Stimulated activated CD8-positive, alpha-beta memory T cell treated with anti-CD3 and anti-CD28 coated beads, Interleukin-2, amount 100 ng/mL, for 1 hour (primary cell): ENCODE measurements at places on chromosomes 5 and 9.

DNA sequence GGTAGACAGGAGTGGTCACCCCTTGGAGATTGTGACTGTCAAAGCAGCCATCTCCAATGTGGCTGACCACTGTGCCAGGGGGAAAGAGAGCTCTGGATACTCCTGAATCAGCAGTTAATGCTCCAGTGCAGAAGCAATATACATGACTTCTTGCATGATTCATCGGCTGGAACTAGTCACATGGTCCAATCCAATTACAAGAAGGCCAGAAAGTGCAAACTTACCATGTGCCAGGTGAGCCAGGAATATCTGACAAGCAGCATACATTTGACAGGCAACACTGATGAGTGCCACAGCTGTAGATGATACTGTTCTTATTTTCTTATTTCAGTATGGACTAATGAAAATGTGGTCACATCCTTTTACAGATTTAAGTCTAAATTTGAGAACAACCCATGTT lies 440.0 kb upstream of the MPDZ start:
- no peak for DNase-seq

DNA sequence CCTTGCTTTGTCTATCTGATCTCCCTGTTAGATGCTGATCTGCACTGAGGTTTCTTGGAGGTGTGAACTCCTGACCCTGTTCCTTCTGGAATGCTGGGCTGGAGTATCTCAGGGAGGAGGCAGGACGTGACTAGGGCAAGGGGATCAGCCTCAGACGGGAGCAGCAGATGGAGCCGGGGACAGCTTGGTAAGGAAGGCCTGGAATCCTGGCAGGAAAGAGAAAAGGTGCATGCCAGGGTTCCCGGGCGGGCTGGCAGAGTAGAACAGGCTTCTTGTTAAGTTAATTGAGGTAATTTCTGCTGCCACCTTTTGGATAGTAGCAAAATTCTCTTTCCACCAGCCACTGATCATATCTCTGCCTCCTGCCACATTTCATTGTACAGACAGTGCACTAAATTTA lies 180.9 kb downstream of the ZNF462 start:
- DNase-seq = no peak

DNA sequence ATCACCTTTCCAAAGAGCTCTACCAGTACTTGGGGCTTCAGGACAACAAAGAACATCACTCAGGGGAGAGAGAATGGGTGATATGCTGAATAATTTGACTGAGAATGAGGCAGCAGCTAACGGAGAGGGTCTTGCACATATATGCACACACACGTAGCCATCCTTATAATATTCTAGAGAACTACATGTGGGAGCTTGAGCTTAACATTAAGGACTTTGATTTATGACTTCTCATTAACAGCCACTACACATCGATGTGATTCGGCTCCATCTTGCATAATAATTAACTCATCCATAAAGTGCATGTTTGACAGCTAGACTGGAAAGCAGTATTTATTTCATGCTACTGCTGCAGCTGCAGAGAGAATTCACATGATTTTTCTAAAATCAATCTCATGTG lies 163.4 kb downstream of the RAB3C start:
- DNase-seq = no peak

DNA sequence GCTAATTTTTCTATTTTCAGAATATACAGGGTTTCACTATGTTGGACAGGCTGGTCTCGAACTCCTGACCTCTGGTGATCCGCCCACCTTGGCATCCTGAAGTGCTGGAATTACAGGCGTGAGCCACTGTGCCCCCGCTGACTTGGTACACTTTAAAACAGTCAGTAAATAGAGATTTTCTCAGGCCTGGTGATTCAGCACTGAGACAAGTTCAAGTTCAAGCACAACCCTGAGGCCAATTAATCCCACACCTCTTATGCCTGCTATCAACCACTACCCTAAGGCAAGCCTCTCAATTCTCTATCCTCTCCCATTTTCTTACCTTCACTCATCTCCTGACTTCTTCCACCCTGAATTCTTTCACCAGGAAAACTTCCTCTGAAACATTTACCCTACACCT lies 18.9 kb downstream of the MUSK start:
- no peak for DNase-seq

DNA sequence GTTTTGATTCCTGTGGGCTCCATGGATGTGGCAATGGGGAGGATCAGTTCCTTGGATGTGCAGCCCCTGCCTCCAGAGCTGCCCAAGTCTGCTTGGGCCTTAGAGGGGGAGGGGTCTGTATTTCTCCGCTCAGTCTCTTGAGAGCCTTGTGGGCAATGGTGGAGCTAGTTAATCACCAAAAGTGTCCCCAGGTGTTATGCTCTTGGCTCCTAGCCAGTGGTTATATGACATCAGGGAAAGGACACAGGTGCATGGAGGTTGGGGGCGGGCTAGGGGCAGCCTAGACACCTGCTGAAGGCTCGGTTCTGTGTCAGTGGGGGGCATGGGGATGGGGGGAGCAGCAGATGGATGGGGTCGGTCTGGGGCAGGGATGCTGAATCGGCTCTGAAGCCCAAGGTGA lies 12.4 kb upstream of the ARAP3 start:
- no peak for DNase-seq

DNA sequence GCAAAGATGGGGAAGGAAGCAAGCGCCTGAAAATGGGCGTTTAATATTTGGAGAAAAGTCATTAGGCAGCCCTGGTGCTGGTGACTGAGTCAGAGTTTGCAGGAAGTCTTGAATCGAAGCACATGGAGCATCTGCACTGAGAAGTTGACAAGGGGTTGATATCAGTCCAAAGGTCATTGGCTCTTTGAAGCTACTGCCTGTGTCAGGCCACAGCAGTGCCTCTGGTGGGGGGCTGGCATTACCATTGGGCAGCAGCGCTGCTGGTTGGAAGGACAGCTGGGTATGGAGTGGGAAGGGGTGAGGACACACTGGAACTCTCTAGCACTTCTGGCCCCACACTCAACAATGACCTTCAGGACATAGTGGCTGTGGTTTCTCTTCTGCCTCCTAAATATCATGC lies 150.4 kb upstream of the ERCC6L2 start:
- no peak for DNase-seq

GRCh38 chr5:170436335-170436734 lies 47.2 kb upstream of the KCNMB1 start:
- DNase-seq = no peak

DNA sequence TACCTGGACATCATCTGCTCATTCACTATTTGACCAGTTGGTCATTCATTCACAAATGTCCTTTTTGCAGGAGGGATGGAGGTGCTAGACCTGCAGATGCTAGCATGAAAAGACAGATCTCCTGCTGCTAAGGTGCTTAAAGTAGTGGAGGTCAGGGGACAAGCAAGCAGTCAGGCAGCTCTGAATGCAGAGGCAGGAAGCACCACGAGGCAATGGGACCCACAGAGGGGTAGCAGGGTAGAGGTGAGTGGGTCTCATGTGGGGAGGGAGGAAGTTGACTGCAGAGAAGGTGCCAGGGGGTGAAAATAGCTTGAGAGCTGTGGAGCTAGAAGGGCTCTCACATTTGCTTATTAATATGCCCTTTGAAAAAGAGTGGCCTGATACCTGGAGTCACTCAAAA lies 25.2 kb downstream of the FXN start:
- no peak for DNase-seq

GRCh38 chr5:118857700-118858099 lies 130.6 kb downstream of the DTWD2 start:
- DNase-seq = no peak

DNA sequence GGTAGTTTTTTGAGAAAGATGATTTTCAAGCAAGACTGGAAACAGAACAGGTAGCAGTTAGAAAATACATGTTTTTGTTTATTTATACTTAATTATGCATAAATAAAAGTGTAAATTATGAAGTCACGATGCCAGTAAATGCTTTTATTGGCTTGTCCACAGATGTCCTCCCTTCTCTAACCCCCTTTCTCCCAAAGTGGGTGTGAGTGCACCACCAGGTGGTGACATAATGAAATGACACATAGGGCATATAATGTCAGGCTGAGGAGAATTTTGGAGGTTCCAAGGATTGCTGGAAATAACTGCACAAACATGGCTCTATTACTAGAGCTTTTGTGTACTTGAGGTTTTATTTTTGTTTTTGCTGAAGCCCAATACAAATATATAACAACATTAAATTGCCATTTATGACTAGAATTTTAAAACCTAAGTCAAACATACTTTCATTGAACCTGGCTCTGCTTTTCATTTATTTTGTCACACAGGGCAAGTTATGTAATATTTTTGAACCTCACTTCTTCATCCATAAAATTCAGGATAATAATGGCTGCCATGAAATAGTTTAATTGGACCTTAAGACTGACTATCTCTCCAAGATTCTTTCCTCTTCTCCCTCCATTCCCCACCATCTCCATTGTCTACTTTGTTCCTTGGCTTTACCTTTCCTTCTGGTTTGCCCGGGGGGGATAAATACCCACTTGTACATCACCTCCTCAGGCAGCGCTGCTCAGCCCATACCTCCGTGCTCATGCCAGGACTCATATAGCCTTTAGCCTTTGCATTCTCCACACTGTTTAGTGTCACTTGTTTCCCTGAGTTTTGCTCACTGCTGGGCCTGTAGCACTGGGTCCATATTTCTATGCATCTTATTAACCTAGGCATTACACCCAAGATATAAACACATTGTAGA lies 168.8 kb downstream of the PDE4D start:
- no peak for DNase-seq

DNA sequence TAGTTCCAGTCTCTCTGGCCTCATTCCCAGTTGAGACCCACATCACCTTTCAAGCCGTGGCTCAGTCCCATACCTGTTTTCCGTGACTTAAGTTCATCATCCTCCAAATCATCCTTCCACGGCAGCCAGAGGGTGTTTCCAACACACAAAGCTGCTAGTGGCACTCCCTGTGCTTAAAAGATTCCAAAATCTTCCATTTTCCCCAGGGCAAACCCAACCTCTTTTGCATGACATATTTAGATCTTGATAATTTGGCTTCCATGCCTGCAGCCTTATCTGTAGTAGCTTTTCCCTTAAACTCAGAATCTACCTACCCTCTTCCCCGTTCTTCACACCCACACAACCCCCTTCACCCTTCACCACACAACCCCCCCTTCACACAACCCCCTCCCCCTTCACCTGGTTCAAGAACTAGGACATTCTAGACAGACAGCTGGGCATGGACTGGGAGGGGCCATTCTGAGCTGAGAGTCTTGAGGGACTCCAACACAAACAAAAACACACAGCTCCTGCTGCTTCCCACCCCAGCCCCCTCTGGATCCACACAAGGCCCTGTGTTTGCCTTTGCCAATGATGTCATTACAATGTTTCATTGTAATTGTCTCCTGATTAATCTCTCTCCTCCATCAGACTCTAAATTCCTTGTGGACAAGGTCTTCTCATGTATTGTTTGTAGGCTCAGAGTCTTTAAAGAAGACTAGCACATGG lies 268.2 kb downstream of the SH3GL2 start:
- no peak for DNase-seq

- DNase-seq = no peak
Observed at GRCh38 chr9:91162784-91163443, 198.8 kb downstream of the AUH start.
